Gastrocnemius medialis (tissue), 4 donors: ENCODE measurements at places on chromosomes 12 and 14.

GRCh38 chr14:60315196-60315990 lies 66.4 kb downstream of the PPM1A start:
- no peak for DNase-seq

DNA sequence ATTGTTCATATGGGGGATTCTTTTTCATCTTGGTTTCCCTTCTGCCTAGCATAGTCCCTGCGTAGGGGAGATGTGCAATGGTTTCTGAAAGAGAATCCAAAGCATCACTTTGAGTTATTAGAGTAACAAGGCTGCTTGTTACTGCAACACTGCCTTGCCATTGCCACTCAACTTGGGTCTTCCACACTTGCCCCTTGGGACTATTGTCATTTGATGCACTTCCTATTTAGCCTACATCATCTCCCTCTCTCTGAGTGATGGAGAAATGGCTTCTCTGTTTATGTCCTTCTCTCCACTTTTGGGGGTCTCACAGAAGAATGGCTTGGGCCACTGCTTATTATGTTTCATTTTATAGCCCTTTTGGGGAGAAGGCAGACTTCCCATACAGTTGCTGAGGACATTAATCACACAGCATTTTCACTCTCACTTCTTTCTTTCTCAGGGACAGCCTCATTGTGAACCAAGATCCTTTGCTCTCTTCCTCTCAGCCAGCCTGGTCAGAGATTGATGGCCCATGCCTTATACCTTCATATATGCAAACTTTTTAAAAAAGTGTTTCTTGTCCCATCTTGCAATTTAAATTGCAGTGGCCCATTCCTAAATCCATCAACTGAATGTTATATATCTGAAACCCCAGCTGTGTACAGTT lies 50.8 kb upstream of the POC1B start:
- no peak for DNase-seq

- DNase-seq, result no peak
Observed at GRCh38 chr14:35576260-35576659, 42.3 kb downstream of the INSM2 start.

- DNase-seq, result no peak
Observed at GRCh38 chr12:29304388-29304787, 76.6 kb downstream of the ERGIC2 start.

GRCh38 chr12:87427770-87428169 lies 601.4 kb downstream of the C12orf50 start:
- no peak for DNase-seq

DNA sequence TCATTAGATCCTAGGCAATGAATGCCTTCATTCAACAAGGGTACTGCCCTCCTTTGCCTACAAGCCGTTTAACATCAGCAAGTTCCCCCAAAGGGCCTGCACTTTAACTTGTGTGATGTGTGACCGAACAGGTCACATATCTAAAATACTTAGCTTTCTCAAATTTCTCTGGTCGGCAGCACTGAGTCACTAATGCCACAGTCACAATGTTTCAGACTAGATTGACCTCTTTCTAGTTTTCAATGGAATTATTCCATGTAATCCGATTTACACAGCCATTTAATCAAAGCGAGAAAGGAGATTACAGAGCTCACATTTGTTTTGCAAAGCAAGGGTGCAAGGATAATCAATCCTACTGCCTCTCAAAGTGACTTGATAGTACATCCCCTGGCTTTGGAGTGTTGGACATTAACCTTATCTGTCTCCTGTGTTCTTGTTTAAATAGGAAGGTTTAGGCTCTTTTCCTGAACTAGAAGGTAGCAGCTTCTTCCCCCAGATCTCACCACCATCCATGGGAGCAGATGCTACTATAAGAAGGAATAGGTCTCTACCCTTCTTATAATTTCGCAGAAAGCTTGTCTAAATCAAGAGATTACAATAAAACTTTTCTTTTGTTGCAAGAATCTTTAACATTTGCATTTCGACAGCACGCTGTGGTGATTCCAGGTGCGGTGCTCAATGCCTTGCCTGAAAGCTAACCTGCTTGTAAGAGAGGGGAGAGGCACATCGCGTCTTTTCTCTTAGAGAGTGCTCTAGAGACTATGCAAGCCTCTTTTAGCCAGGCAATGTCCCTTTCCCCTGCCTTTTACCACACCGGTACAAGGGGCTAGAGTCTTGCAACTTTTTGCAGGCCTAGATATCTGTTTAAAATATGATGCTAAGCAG lies 1.8 kb downstream of the KITLG start:
- DNase-seq, result no peak
